ENCODE measurements at places on chromosomes 1 and 21. TPM values are rescaled to one million over a fixed set of nuclear protein-coding genes. Genes with fewer than 3 reads are reported as not detected.

DNA sequence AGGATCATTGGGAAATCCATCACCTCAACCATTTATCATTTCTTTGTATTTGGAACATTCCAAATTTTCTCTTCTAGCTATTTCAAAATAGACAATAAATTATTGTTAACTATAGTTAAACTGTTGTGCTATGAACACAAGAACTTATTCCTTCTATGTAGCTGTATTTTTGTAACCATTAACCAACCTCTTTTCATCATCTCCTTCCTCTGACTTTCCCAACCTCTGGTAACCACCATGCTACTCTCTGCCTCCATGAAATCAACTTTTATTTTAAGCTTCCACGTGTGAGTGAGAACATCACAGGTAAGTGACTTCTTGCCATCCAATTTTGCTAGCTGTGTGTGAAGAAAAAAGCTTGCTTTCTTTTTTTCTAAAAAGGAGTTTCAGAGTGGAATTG is 418 bp downstream of the IFI44L start:
- DNase-seq: no peak

DNA sequence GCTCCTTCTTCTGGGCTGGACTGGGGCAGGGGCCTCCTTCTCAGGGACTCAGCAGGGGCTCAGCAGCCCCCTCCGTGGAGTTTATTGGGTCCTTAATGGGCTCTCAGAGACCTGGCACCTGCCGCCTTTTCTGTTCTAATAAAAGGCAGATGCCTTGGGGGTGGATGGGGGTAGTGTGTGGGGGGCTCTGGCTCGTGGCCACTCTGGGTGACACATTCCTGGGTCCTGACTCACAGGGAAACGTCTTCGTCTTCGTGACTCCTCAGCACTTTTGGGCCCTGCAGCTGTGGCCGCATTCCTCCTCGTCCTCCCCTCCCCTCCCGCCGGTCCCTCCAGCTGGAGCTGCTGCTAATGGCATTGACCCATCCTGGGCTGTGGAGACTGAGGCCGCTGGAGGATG is 107.8 kb upstream of the WNT4 start:
- no peak for DNase-seq

DNA sequence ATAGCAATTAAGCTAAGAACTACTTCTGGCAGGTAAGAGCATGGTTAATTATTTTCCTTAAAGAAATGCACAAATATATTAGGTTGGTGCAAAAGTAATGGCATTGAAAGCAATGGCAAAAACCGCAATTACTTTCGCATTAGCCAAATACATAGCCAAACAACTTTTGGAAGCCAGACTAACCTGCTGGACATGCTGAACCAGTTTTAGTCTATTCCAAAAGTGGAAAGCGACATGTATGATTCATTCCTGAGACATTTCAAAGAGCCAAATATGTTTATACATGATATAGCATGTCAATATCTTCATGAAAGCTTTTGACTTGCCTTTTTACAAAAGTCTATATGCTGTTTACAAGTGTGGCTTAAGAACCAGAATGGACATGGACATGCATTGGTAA is 23.4 kb upstream of the DR1 start:
- DNase-seq: no peak

DNA sequence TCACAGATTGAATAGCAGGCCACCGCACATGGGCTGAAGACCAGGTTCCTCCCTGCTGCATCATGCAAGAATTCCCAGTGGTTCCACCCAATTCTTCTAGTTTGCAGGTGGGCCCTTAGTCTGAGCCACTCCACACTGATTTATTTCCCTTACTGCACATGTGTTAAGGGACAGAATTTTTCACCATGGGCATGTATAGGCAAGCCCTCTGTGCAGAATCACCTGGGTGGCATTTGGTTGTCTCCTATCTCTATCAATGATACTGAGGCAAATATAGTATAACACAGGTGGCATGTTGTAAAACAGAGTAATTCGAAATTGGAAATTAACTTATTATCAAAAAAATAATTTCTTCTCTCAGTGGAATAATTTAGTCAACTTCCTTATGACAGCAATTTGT is 1892.4 kb downstream of the NCAM2 start:
- DNase-seq: no peak

The LYST gene
- polyA plus RNA-seq: 13.3 TPM

GRCh38 chr1:172273647-172274396 is 146.7 kb upstream of the C1orf105 start:
- no peak for DNase-seq

The ADCY10 gene
- 0.73 TPM for polyA plus RNA-seq

- no peak for DNase-seq
These were observed 17.0 kb downstream of the C1orf159 start for GRCh38 chr1:1098681-1099421.

DNA sequence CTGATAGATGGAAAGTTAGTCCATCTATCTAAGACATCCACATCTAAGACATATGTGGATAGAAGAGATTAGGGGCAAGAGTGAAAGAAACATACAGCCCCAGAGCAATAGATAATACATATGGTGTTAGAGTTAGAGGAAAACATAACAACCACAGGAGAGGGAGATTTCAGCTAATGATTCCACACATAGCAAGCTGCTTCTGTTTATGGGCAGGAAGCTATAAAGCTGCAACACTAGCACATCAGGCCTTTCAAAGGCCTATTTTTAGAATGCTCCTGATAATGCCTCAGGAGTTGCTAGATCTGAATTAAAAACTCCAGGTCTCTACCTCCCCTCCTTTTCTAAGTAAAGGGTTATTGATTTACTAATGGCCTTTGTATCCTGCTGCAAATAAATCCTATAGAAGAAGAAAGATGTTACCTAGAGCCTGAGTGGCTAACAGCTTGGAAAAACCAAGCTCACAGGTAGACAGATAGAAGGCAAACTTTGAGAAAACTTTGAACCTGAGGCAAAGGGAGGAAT is 36.1 kb downstream of the BRINP2 start:
- DNase-seq: no peak

GRCh38 chr1:107920561-107920960 is 44.4 kb downstream of the VAV3 start:
- no peak for DNase-seq

DNA sequence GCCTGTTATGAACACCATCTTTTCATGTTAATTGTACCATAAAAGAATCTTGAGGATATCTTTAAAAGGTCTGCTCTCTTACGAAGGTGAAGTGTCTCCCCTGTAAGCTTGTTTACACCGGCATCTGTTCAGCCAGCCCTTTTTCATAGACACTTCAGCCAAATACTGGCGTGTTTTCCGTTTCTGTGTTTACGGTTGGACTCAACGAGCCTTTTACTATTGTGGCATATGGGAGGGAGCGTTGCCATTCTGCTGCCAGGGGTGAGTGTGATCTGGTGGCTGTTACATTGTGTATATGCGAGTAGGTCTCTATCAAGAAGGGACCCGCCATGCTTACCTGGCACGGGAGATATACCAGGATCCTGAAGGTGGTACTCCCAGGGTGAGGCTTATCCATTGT is 433.8 kb downstream of the CAMTA1 start:
- DNase-seq: no peak

The ZBTB7B gene
- 14.5 TPM for polyA plus RNA-seq

DNA sequence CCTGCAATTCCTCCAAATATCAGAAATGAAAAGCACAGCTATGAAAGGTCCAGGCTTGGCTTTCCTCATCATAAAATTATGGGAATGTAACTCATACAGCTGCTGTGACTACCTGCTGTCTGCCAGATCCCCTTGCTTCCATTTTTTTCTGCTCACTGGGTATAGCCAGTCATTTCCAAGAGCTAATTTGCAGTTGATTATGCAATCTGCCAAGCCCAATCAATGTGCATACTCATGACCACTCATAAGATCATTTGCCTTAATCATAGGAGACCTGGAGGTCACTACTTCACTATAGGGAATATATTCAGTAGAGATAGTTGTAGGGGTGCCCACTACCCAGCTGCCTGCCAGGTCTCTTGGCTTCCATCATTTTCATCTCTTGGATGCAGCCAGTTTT is 417.7 kb upstream of the ZRANB2 start:
- DNase-seq: no peak

GRCh38 chr1:63679076-63679475 is 85.9 kb downstream of the PGM1 start:
- no peak for DNase-seq

The ST6GALNAC5 gene
- 3.2 TPM for polyA plus RNA-seq

DNA sequence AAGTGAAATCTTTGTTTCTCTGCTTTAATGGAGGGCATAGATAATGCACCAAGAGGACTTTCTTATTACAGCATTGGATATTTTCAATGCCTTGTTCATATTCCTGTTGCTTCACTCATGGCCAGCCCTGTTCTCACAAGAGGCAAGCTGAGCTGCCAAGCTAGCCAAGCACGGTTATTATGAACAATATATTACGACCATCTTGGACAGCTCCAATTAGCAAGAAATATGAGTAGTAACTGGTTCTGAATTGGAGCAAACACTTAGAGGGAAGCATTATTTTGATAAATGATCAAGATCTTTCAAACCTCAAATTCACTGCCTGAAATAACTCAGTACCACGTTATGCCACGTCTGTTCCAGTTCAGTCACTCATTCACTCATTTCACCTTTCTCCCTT is 159.8 kb downstream of the SETD4 start:
- DNase-seq: no peak

The CYP4A22 gene
- polyA plus RNA-seq: 6.0 TPM

- no peak for DNase-seq
These were observed 129.4 kb downstream of the PPIAL4G start for GRCh38 chr1:148353461-148354283.

GRCh38 chr1:167219194-167219593 is 1.5 kb upstream of the POU2F1 start:
- DNase-seq: no peak

The ICOSLG gene
- polyA plus RNA-seq: 5.1 TPM

DNA sequence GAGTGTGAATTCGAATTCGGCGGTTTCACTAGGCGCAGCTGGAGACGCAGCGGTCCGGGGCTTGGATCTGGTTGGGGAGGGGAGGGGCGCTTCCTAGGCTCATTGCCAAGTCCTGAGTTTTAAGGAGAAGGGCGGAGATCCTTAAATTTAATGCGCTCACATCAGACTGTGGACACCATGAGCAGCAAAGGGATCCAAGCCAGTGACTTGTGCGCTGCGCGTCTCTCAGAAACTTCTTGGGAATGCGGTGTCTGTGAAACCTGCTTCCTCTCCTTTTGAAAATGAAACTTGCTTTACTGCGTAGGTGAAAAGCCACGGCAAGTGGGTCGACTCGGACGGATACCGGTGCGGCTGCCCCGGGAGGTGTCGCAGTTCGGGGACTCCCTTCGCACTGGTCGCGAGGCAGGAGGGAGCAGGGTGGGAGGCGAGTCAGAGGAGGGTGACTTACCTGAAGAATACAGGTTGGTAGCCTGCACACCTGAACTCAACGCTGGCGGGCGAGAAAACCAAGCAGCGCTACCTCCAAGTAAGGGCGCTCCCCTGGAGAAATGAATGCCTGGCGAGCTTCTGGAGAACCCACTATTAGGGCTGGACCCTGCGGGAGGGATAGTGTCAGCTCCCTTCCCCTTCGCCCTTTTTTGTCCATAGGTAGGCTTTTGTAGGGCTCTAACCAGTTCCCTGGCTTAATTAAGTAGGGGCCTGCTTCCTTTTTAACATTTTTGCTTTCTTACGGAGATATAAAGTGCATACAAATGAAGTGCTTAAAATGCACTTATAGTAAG is 992 bp downstream of the TENT5C start:
- peak; percentile 39 for DNase-seq

GRCh38 chr1:40798366-40799281 is 15.0 kb downstream of the KCNQ4 start:
- DNase-seq: no peak

DNA sequence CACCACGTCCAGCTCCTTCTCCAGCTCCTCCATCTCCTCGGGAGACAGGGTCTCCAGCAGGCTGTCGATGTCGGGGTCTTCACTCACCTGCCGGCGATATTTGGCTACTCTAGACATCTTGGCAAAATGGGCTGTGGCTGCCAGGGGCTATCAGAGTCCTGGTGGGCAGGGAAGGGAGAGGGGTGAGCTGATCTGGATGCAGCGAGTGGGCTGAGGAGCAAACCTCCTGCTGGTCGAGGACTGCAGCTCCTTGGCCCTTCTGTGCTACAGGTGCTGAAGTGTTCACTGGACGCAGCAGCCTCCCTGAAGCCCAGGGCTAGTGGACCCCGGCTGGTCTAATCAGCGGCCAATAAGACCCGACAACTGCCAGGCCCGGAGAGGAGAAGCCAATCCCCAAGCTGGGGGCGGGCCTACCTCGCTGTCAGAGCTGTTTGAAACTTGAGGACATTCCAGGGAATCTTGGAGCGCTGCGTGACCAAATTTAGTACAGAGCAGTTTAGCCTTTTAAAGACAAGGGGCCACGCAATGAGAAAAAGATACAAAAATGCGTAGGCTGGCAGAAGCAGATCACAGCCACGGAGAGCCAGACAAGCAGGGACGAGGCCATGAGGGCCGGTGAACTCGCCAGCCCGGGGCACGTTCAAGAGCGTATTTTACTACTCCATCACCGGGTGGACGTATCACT is at the start of gene LMOD1:
LMOD1 (minus strand) TSS at position 325 of the 685 bp plus-strand sequence; CDS start at position 117, 208 bp downstream.
- DNase-seq: no peak

DNA sequence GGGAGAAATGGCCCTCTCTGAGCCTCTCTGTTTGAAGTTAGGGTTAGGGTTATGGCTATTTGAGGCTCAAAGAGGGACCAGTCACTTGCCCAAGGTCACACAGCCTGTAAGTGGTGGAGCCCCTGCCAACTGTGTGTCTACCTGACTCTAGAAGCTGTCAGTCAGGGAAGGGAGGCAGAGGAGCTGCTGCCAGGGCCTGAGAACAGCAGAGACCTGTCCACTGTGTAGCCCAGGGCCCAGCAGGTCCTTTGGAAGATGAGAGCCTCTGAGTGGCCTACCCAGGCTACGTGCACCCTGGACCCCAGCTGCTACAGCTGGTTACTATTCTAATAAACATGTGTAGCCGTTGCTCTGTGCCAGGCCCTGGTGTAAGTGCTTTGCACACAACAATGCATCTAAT is 15.1 kb upstream of the EDN2 start:
- DNase-seq: no peak

The AADACL4 gene
- 2.0 TPM for polyA plus RNA-seq

DNA sequence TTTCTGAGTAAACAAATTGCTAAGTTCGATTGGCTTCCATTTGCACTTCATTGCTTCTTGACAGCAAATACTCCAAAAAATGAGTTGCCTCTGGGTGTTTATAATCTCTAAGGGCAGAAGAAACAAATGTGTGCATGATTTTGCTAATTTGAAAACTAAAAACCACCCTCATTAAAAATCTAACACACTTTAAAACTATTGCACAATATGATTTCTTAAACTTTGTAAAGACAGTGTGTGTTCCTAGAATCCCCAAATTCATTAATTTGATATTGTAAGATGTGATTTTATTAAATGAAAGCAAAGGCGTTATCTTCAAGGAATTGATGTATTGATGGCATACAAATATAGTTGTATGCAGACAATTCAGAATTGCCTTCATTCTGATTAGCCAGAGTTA is 350.9 kb downstream of the OLFM3 start:
- no peak for DNase-seq

The SPATA45 gene
- polyA plus RNA-seq: not detected

GRCh38 chr1:30317921-30318320 is 405.5 kb downstream of the MATN1 start:
- DNase-seq: no peak

Data from renal cortex interstitium (tissue), 15 donors.